ENCODE measurements at places on chromosomes 12 and 14.

- DNase-seq = no peak
These were observed 4.6 kb upstream of the MFAP5 start for GRCh38 chr12:8667270-8667669.

GRCh38 chr12:102061096-102061559 lies 663 bp downstream of the WASHC3 start:
- DNase-seq = no peak

DNA sequence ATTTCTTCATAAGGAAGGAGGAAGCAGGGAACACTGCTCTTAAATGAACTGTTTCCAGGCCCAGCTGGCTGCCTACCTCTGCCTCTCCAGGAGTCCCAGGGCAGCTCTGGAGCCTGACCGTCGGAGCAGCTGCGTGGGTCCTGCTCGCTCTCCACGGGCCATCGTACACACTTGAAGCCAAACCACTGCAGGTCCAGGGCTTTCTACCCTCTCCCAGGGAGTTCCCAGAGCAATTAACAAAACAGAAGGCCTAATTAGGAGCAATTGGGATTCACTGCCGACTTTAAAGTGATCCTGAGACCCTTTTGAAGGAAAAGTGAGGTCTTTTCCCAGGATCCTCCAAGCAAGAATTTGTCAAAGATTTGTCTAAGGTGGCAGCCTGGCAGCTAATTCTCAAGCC lies 76.9 kb downstream of the OTX2 start:
- no peak for DNase-seq

DNA sequence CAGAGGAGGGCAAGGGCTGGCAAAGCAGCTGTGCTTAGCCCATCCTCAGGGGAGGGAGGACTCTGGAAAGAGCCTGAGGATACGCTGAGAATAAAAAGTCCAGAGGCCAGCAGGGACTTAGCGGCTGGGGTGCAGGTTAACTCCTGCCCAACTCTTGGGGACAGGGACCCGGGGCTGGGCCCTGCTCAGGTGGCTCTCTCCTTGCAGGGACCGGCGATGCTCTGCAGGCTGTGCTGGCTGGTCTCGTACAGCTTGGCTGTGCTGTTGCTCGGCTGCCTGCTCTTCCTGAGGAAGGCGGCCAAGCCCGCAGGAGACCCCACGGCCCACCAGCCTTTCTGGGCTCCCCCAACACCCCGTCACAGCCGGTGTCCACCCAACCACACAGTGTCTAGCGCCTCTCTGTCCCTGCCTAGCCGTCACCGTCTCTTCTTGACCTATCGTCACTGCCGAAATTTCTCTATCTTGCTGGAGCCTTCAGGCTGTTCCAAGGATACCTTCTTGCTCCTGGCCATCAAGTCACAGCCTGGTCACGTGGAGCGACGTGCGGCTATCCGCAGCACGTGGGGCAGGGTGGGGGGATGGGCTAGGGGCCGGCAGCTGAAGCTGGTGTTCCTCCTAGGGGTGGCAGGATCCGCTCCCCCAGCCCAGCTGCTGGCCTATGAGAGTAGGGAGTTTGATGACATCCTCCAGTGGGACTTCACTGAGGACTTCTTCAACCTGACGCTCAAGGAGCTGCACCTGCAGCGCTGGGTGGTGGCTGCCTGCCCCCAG lies 2.8 kb downstream of the B3GNT4 start:
- DNase-seq = no peak

DNA sequence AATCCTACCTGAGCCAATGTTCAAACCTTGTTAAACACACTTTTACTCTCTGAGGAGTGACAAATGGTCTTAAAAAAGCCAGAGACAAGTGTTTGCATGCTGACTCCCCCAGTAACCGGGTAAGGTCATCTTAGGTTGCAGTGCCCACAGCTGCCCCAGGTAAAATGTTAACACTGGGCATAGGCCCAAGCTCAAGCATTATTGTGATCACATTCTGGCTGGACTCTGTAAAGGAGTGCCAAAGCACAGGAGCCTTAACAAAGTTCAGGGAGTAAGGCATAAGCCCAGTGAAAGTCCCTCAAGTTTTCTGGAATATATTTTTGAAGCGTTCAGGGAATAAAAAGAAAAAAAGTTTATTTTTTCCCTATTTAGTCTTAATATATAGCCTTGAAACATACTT lies 8.6 kb downstream of the EDDM3A start:
- DNase-seq = no peak

DNA sequence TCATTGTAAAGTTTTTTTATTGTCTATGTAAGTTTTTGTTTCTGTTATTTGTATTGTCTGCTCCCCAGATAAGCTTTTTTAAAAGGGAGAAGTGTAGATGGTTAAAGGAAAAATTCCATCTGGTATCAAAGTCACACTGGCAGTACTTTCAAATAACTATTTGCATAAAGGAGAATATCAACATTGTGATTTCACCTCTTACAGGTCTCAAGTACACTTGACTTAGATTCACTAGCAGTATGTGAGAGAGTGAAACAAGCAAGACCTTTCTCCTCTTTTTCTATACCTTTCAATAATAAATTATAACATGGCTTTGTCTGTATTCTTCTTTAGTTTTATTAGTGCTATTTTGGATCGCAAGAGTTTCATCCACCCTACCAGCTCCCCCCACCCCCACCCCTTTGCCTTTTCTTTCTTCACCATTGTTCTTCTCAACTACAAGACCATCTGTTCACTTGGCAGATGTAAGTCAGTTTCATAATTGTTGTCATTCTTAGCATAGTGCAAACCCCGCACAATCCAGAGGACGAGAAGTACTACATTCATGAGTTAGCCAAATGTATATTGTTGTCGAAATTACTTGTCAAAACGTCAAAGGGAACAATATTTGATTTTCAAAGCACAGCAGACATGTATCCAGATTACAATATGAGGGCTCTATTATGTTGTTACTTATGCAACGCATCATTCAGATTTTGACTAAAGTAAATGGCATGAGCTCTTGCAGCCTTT lies 602.7 kb upstream of the FLRT2 start:
- no peak for DNase-seq

GRCh38 chr12:455821-456220 lies 3.9 kb upstream of the B4GALNT3 start:
- no peak for DNase-seq

All from esophagus squamous epithelium (tissue), 5 donors.